ENCODE measurements at places on chromosomes 12 and 14.

DNA sequence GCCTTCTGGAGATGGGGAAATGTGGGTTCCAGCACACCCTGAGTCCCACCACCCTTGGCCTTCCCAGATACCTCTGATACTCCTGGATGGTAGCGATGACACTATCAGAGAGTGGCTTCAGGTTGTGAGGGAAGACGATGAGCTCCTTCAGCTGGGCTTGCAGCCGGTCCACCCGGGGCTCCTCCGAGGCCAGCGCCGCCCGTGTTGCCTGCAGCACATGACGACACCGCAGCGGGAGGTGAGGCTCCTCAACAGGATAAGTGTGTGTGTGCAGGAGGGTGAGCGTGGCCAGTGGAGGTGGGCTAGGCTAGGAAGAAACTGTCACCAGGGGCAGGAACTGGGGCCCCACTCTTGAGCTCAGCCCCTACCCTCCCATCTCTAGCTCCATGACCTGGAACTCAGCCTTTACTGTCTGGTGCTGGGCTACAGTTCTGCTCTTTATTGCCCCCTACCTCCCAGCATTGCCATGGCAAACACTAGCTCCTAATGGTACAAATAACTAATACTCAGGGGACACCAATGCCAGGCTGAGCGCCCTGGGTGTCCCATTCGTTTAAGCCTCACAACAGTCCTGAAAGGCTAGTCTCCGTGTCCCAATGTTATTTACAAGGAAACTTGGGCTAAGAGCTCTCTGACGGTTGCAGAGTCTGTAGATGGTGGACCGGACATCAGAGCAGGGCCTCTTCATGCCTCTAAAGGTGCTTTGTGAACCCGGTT is 64.1 kb downstream of the SYNE3 start:
- no peak for DNase-seq

GRCh38 chr14:55843718-55844403 is 263.9 kb downstream of the KTN1 start:
- DNase-seq = no peak

DNA sequence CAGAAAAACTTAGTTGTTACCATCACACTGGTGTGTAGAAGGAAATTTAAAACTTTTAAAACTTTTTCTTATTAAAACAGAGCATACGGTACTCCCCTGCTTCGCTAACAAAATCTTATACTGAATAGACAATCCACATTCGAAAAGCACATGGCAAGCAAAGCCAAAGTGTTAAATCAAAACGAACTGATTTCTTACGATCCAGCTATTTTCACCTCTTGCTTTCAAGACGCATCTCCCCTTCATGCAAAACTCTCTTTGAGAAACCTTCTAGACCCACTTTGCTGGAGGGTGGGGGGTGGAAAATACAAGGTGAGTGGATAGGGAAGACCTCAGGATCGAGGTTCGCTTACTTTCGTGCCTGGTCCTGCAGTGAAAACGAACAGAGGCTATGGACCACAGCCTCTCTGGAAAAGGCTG is 328 bp downstream of the INTS13 start:
- no peak for DNase-seq

- DNase-seq = no peak
These were observed 157.0 kb downstream of the ASCL1 start for GRCh38 chr12:103114296-103115055.

DNA sequence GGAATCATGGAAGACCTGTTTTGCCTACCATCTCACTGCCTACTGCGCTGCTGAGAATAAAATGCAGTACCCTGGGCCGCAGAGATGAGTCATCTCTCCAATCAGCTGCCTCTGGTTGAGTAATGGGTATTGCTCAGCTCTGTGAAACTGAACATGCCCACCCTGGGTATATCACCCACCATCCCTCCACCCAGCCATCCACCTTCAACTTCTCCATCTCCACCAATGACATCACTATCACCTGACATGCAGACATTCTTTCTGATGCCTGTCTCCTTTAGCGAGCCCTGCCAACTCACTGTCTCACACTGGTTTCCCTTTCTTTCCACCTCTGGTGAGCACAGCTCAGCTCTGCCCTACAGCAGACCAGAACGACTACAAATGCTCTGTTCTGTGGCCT is 33.6 kb downstream of the E2F7 start:
- DNase-seq = no peak

- no peak for DNase-seq
These were observed 57.0 kb upstream of the NPFF start for GRCh38 chr12:53564278-53564677.

GRCh38 chr14:58944343-58944967 is 244.0 kb upstream of the DAAM1 start:
- DNase-seq = no peak

- no peak for DNase-seq
These were observed 64.0 kb upstream of the ATF1 start for GRCh38 chr12:50699940-50700339.

DNA sequence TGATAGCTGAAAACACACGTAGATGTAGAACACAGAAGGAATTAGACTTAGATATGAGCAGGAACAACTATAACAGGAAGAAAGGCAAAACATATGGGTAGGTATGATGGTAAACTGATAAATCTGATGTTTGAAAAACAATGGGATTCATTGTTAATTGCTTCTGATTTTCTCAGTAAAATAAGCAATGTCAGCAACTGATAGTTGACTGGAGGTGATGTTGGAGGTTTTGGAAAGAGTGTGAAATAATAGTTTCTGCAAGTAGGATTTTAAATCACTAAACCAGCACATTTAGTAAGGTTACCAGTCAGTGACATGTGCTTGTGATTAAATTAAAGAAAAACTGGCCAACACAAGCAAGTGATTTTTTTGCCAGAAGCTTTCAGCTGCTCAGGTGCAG is 123.0 kb upstream of the CPNE8 start:
- no peak for DNase-seq

Data from SK-N-MC (cell line).